ENCODE measurements at places on chromosomes 3 and 15. TPM values are rescaled to one million over a fixed set of nuclear protein-coding genes. Genes with fewer than 3 reads are reported as not detected.

DNA sequence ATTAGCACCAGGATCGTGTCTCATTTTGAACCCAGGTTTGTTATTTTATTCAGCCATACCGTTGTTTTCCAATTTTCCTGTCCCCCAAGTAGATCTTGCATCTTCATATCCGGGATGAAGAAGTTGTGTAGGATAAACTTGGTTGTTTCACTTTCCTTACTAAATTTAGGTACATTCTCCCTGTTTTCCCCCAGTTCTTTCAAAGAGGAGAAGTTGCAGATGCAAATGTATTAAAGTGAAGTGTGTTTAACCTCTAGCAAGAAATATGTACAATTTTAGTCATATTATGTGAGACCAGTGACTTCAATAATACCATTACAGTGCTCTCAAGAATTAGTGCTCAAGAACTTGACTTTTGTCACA, 1.3 kb downstream of the ATXN7 start:
- peaks cover 8% of the 10 kb centered on the region for H3K4me1 ChIP-seq
- peak overlapping the region; percentile 91 for H3K27ac ChIP-seq
- no peak for DNase-seq
- H3K4me3 ChIP-seq: peak overlapping the region; percentile 96
- H3K36me3 ChIP-seq: no peaks in the 10 kb centered on the region
- no peaks in the 10 kb centered on the region for H3K27me3 ChIP-seq

GRCh38 chr15:67017311-67017710, 48.1 kb upstream of the SMAD3 start:
- no peak for DNase-seq
- H3K4me3 ChIP-seq: no peak overlapping the region
- no peaks in the 10 kb centered on the region for H3K4me1 ChIP-seq
- no peaks in the 10 kb centered on the region for H3K27me3 ChIP-seq
- H3K36me3 ChIP-seq: no peaks in the 10 kb centered on the region

GRCh38 chr3:4988983-4989834, 10.0 kb downstream of the BHLHE40 start:
- no peaks in the 10 kb centered on the region for H3K36me3 ChIP-seq
- no peaks in the 10 kb centered on the region for H3K27me3 ChIP-seq
- H3K27ac ChIP-seq: peak overlapping the region; percentile 5
- H3K4me1 ChIP-seq: peaks cover 5% of the 10 kb centered on the region
- no peak overlapping the region for H3K4me3 ChIP-seq
- DNase-seq: no peak

IL12A gene
- not detected for total RNA-seq

CHRM5 gene
- not detected for total RNA-seq

DNA sequence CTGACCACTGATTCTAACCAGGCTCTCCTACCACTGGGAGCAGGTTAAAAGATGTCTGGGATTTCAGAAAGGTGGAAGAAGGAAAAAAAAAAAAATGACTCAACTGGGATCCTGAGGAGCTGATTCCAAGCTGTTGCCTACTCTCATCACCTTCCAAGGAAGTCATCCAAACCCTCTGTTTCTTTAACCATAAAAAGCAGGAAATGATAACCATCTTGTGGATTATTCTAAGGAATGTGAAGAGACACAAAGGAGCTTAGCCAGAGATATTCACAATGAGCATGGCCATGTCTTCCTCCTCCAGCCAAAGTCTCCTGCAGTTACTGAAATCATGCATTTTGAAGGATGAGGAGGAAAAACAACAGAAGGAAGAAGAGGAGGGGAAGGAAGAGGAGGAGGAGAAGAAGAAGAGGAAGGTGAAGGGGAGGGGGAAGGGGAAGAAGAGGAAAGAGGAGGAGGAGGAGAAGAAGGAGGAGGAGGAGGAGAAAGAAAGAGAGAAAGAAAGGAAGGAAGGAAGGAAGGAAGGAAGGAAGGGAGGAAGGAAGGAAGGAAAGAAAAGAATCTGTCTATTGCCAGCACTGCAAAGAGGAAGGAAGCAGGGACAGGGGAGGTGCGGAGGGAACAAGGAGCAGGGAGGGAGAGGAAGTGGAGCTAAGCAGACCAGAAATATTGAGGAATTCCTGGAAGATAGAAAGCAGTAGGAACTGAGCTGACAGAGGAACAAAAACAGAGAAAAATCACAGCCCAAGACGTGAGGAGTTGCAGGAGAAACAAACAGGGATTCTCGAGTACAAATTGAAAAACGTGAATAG, 229.2 kb downstream of the UACA start:
- peak overlapping the region; percentile 67 for H3K27ac ChIP-seq
- H3K4me3 ChIP-seq: no peak overlapping the region
- H3K4me1 ChIP-seq: no peaks in the 10 kb centered on the region
- no peaks in the 10 kb centered on the region for H3K36me3 ChIP-seq

DNA sequence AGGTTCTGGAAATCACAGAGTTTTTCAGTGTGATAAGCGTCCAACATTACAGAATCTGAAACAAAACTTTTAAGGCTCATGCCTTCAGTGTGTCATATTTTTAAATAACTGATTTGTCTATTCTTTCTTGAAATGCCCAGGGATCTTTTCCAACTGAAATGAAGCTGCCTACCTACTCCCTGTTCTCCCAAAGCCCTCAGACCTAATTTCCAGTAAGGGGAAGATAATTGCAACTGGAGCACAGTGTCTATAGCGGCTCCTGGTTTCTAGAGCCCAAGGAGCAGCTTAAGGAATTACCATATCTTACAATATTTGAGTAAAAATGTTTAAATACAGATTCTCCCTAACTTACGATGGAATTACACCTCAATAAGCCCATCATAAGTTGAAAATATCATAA, 33.0 kb downstream of the LRRC2 start:
- H3K4me3 ChIP-seq: no peak overlapping the region
- no peaks in the 10 kb centered on the region for H3K27me3 ChIP-seq
- no peak for DNase-seq
- no peaks in the 10 kb centered on the region for H3K36me3 ChIP-seq
- no peak overlapping the region for H3K27ac ChIP-seq

Data from Peyer's patch (tissue), 4 donors.